ENCODE measurements at places on chromosomes 2 and 18. TPM values are rescaled to one million over a fixed set of nuclear protein-coding genes. Genes with fewer than 3 reads are reported as not detected.
A peak's percentile ranks its signal among the peaks of the same experiment; 100 is the strongest.

- DNase-seq: no peak
These were observed 40.2 kb upstream of the NEB start for GRCh38 chr2:151774506-151774905.

GRCh38 chr2:12716032-12716281, 779 bp upstream of the TRIB2 start:
- peak; percentile 78 for DNase-seq

The TUBA4A gene
- 99.8 TPM for total RNA-seq

DNA sequence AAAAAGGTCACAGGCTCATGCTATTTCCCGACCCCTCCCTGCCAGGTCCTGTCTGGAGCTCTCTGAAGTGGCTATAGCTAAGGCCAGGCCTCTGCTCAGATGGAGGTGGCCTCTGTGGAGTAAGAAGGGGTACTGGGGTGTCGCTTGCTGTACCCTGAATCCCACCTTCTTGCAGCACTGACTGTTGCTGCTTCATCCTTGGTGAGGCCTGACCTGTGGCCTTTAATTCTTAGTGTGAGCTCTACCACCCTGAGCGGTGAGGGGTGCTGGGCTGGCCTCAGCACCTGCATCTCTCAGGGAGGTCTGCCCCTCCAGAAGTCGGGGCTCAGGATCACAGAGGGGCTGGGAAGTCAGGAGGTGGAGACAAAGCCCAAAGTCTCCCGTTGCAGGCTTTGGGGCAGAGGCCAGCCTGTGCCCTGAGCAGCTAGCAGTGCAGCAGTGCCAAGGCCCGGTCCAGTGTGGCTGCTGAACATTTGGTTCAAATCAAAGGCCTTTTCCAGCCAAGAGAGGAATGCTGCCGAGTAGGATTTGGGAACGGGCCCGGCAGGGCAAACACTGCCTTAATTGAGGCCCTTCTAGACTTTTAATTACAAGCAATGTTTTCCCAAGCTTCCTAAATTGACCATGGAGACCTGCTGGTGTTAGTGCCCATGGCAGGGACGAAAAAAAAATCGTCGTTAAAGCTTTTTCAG, 133.5 kb upstream of the HAAO start:
- DNase-seq: no peak

The LBX2 gene
- 1.2 TPM for total RNA-seq

- no peak for DNase-seq
These were observed 2.2 kb downstream of the UBXN4 start for GRCh38 chr2:135743860-135744259.

DNA sequence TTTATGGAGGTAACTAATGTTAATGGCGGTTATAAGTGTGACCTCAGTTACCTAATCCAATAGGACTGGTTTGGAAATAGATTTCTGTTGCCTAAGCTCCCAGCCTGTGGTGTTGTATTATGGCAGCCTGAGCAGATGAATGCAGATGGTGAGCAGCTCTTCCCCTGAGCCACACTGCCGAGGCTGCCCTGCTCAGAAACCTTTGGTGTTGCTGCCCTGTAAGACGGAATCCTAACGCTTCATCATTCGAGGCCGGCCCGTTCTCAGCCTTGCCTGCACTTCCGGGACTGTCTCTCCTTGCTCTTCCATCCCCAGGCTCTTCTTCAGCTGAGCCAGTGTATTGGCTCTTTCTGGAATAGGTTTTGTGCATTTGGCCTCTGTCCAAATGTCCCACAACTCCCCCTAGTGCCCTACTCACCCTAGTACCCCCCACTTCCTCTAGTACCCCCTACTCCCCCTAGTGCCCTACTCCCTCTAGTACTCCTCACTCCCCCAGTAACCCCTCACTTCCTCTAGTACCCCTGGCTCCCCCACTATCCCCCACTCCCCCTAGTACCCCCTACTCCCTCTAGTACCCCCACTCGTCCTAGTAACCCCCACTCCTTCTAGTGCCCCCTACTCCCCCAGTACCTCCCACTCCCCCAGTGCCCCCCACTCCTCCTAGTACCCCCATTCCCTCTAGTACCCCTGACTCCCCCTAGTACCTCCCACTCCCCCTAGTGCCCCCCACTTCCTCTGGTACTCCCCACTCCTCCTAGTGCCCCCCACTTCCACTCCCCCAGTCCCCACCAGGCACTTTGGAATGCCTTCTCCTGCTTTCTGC, 106.0 kb upstream of the TAF1B start:
- no peak for DNase-seq

The TEKT4 gene
- not detected for total RNA-seq

DNA sequence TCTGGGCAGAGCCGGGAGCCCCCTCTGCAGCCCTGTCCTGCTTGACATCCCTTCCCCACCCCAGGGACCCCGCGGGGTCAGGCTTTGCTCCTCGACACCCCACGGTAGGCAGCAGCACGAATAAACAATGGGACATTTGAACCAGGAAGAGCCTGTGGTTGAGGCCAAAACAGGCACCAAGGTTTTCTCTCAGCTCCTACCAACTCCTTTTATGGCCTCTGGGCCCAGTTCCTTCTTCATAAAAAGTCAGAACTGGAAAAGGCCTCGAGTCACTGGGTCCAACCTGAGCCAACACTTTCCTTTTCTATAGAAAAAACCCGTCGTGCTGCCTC, 20.6 kb downstream of the TEX44 start:
- no peak for DNase-seq

The CPLX4 gene
- total RNA-seq: not detected

The SLC23A3 gene
- 3.1 TPM for total RNA-seq

- DNase-seq: peak; percentile 3
These were observed 134.8 kb upstream of the THUMPD2 start for GRCh38 chr2:39913648-39914461.

GRCh38 chr2:211994806-211995205, 543.8 kb downstream of the ERBB4 start:
- no peak for DNase-seq

GRCh38 chr2:132860220-132860619, 190.2 kb upstream of the LYPD1 start:
- DNase-seq: no peak

The PDE11A gene
- not detected for total RNA-seq

The ANKRD30BL gene
- not detected for total RNA-seq

The DPYSL5 gene
- not detected for total RNA-seq

DNA sequence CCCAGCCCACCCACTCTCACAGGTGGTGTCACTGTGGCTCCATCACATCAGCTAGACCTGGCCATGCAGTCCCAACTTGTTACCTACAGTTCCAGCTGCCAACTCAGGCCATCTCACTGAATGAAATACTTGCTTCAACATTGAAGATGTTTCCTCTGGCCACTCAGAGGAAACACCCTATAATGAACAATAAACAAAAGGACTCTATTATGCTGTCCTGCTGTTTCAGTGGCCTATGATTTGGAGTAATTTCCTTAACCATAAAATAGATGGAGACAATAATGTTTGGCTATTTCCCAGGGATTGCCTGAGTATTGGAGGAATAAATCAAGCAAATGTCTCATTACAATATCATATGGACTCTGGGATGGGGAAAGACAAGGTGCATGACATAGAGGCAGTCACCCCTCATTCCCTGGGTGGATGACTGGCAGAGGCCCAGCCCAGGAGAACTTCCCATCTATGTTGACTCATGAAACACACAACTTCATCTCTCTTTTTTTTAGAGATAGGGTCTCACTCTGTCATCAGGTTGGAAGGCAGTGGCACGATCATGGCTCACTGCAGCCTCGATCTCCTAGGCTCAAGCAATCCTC, 134.4 kb downstream of the TGIF1 start:
- DNase-seq: no peak

GRCh38 chr18:2256577-2256976, 314.7 kb downstream of the METTL4 start:
- no peak for DNase-seq

The HRH4 gene
- total RNA-seq: 0.10 TPM

DNA sequence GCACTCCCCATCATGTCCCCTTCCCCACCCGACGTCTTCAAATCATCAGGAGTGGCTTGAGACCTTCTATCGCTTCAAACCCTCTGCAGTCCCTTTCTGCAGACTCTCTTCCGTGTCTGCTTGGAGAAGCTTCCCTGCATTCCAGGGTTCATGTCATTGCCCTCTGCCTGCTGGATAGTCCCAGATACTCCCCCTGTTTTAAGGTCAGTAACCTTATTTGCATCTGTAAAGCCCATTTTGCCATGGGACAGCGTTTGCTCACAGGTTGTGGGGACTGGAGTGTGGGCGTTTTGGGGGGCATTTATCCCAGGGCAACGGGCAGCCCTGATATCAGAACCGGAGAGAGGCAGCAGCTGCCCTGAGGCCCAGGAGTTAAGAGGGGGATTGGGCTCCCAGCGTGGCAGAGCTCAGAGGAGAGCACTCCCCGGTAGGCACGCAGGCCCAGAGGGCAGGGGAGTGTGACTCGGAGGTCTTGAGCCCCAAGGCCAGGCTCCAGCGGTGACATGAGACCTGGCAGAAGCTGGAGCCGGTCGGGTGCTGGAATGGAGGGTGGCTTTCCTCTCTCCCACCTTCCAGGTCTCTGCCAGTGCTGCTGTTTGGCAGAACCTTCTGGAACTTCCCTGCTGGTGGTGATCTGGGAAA, 73.8 kb downstream of the RTP5 start:
- no peak for DNase-seq

GRCh38 chr2:54497763-54498680, 41.9 kb downstream of the SPTBN1 start:
- no peak for DNase-seq

DNA sequence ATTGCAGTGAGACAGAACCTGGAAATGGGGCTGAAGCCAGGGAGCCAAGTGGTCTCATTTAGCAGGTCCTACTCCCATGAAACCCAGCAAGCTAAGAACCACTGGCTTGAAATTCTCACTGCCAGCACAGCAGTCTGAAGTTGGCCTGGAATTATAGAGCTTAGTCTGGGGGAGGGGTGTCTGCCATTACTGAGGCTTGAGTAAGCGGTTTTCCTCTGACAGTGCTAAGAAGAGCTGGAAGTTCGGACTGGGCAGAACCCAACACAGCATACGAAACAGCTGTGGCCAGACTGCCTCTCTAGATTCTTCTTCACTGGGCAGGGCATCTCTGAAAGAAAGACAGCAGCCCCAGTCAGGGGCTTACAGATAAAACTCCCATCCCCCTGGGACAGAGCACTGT, 305.7 kb upstream of the SETBP1 start:
- DNase-seq: no peak

DNA sequence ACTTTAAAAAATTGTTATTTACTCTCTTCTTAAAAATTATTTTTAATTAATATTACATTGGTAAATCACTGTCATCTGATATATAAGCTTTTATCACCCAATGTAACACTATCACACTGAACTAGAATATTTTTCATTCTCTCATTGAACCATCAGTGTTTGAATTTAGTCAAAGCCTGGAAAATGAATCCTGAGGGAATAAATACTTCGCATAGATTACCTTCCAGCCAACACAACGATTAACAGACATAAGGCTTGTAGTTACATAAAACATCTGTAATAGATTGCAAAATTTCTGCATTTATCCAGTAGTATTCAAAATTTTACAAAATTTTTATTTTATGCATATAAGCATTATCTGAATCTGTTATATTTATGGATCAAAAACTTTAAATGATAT, 314.9 kb downstream of the ERBB4 start:
- DNase-seq: no peak

The OTOS gene
- total RNA-seq: not detected

The C2orf78 gene
- not detected for total RNA-seq

GRCh38 chr2:121128741-121129659, 156.0 kb downstream of the TFCP2L1 start:
- peak; percentile 16 for DNase-seq

- DNase-seq: no peak
These were observed 409.0 kb upstream of the SMIM21 start for GRCh38 chr18:75836516-75836915.

DNA sequence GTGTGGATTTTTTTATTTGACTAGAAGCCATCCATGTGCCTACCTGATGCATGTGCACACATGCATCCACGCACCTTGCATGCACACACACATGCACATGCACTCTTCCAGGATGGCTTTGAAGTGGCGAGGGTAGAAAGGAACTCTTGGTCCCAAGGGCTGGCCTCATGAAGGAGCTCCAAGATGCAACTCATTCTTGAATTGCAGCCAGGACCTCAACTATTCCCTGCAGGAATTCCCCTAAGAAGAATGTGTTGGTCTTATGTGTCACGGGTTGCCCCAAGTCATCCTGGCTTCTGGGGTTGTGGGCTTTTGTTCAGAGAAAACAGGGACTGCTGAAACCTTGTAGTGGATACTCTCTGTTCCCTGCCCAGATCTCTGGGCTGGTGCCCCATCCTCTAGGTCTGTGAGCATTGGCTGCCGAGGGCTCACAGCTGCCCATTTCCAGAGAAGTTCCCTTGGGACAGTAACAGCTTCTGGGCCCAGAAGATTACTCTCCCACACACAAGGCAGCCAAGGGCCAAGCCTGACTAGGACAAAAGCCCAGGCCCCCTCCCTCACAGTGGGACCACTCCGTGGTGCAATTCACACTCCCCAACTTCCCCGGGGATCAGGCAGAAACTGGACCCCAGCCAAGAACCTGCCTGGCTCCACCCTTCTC, 137.6 kb downstream of the COPS8 start:
- DNase-seq: no peak

GRCh38 chr2:68251187-68251854, 1.0 kb downstream of the PPP3R1 start:
- DNase-seq: peak; percentile 82

The PUM2 gene
- 109 TPM for total RNA-seq

The CRYBA2 gene
- total RNA-seq: not detected

DNA sequence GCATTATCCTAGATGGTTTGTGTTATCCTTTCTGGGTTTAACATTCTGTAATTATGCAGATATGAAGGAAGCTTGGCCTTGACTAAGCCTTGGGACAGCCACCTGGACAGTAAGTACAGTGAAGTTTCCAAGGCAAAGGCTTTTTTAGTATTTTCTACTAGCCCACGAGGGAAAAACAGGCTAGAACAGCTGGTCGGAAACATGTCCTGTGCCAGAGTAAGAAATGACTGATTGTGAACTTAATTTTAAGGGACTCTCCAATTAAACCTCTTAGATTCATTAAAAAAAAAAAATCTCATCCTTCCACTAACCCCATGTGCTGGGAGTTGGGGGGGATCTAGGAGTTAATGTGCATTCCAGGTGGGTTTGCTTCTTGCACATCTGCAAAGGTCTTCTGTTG, 720.8 kb downstream of the SLC4A3 start:
- no peak for DNase-seq
